Kidney epithelial cell (primary cell): ENCODE measurements at places on chromosomes 3 and 15.

DNA sequence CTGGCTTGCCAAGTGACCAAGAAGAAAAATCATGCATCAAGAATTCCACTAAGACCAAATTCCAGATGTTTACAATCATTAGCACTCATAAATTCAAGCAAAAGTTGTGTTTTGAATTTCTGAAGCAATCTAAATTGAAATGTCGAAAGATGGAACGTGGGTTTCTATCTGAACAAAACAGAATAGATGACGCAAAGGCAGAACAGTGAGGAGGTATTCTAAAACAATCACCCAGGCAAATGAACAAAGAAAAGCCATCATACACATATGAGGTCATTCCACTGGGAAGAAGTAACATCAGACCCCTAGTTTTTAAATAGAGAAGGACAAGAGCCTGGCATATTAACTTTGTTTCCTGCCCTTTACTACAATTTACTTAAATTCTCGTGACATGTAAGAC lies 58.0 kb downstream of the MCF2L2 start:
- no peak for DNase-seq

- no peak for DNase-seq
Observed at GRCh38 chr3:129507181-129507831, 21.1 kb upstream of the RHO start.

GRCh38 chr15:68379058-68379758 lies 52.8 kb downstream of the ITGA11 start:
- DNase-seq: no peak

DNA sequence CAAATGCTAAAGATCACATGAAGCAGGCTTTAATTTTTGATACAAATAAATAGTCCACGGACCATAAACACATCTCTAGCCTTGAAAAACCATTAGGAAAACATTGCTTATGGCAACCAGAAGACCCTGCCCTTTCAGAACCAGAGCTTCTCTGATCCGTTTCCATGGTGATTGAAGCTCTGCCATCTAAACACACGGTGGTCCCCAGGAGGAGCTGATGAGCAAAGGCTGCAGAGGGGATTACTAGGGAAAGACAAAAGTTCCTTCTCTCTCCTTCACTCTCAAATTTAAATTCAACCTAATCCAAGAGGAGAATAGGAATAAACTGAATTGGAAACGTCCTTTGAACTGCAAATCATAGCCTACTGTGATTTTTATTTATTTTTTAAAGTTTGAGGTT lies 122.0 kb upstream of the ATP10A start:
- DNase-seq: no peak

GRCh38 chr3:172464306-172464705 lies 16.1 kb upstream of the GHSR start:
- no peak for DNase-seq

- no peak for DNase-seq
Observed at GRCh38 chr3:105285653-105286241, 81.0 kb upstream of the ALCAM start.

GRCh38 chr3:4323246-4324027 lies 20.3 kb downstream of the SETMAR start:
- no peak for DNase-seq

- DNase-seq: no peak
Observed at GRCh38 chr3:140472306-140473020, 205.4 kb upstream of the TRIM42 start.

DNA sequence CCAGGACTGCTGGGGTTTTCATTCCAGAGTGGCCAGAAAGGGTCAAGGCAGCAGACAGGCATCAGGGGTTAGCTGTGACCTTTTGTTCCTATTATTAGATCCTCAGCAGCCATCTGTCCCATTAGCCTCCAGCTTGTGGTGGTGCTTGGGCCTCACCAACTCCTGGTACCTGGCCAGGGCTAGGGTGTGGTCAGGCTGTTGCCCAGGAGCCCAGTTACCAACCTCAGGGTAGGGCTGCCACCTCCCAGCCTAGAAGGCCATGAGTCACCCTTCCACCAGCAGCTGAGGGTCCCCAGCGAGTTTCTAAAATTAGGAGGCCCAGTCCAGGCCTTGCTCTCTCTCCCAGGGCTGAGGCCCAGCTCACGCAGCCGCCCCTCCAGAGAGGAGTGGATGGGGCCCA lies 12.2 kb downstream of the TMEM43 start:
- DNase-seq: no peak
